Tibial nerve (tissue), 4 donors: ENCODE measurements at places on chromosomes 16 and 17. TPM values are rescaled to one million over a fixed set of nuclear protein-coding genes. Genes with fewer than 3 reads are reported as not detected.

GDPD3 gene
- 2.8 TPM for total RNA-seq

CCDC200 gene
- total RNA-seq, result not detected

WFDC1 gene
- total RNA-seq, result 3.5 TPM

HSD11B2 gene
- total RNA-seq, result 0.60 TPM

CRISPLD2 gene
- 195 TPM for total RNA-seq

MMP25 gene
- 0.42 TPM for total RNA-seq
